Small intestine (tissue), 16 donors: ENCODE measurements at places on chromosomes 5 and 9.
A peak's percentile ranks its signal among the peaks of the same experiment; 100 is the strongest.

- no peaks in the 10 kb centered on the region for H3K36me3 ChIP-seq
- H3K4me1 ChIP-seq, result no peaks in the 10 kb centered on the region
- H3K4me3 ChIP-seq, result no peak overlapping the region
- no peak for DNase-seq
Measured at GRCh38 chr5:140293091-140293848, 9.6 kb downstream of the PFDN1 start.

DNA sequence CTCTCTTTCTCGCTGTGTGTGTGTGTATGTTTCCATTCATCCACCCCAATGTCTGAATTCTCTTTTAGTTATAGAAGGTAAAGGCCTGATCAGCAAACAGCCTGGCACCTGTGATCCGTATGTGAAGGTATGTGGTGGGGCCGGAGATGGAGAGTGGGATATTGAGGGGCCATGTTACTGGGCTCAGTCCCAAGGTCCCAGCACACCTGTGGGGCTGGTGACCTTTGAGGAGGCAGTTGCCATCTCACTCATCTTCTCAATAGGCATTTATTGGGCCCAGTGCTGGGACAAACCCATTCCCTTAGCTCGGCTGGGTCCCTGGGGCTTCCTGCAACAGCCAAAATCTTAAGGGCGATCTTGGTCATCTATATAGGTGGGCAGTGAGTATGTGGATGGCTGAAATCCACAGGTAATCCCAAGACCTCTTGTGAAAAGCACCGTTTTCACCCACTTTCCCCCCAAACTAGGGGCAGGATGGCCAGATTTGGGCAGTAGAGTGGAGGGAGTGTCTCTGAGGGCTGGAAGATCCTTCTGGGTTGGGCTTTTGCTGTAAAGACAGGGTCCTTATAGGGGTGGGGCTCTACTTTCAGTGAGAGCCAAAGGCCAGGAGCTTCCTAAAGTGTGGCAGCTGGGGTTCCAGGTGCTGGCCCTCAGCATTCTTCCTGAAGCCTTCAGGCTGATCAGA, 19.6 kb downstream of the RGS3 start:
- no peak for DNase-seq
- no peak overlapping the region for H3K27ac ChIP-seq
- H3K27me3 ChIP-seq, result no peaks in the 10 kb centered on the region
- no peaks in the 10 kb centered on the region for H3K36me3 ChIP-seq

- peaks cover 7% of the 10 kb centered on the region for H3K4me1 ChIP-seq
- peaks cover 11% of the 10 kb centered on the region for H3K27me3 ChIP-seq
- H3K4me3 ChIP-seq, result peak overlapping the region; percentile 99
- DNase-seq, result no peak
Measured at GRCh38 chr9:79572032-79572607, 355 bp downstream of the TLE4 start.

DNA sequence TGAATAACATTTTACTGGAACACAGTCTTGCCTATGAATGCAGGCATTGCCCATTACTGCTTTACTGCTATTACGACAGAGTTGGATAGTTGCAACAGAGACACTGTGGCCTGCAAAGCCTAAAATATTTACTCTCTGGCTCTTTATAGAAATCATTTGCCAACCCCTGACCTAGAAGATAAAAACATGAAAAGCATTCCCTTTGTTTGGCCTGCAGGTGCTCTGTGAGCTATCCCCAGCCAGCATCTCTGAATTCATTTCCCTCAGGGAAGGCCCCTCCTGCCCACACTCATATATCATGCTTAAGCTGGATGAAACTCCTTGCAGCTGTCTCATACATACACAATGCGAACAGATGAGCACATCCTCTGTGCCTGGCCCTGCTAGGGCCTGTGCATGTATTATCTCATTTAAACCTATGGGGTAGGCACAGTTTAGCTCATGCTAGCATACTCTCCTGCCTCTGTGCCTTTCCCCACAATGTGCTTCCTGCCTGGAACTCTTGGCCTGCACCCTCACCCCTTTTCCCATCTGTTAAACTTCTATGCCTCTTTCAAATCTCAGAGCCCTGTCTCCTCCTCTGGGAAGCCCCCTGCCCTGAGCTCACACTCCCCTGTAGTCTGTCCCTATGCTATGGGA, 193.1 kb downstream of the PAX5 start:
- no peak overlapping the region for H3K4me3 ChIP-seq
- H3K27ac ChIP-seq, result no peak overlapping the region
- H3K36me3 ChIP-seq, result no peaks in the 10 kb centered on the region
- no peaks in the 10 kb centered on the region for H3K4me1 ChIP-seq
- DNase-seq, result no peak

DNA sequence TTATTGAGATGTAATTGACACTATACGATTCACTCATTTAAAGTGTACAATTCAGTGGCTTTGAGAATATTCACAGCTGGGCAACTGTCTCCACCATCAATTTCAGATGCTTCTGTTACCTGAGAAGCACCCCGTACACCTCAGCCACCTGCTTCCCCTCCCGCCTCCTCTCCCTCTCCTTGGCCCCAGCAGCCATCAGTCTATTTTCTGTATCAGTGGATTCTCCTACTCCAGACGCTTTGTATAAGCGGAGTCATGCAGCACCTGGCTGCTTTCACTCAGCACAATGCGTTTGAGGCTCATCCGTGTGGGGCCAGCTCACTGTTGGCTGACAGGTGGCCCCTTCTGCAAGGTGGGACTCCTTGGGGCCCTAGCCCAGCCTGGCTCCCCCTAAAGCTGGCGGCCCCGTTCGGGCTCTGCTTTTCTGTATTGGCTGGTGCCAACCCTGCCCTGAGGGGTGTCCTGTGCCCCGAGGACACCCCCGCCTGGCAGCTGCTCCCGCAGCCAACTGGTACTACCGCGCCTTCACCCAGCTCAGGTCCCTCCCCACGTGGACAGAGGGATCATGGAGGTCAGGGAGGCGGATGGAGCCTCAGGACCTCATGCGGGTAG, 124.4 kb upstream of the COL5A1 start:
- H3K36me3 ChIP-seq, result no peaks in the 10 kb centered on the region
- DNase-seq, result no peak
- H3K27ac ChIP-seq, result no peak overlapping the region
- H3K4me1 ChIP-seq, result no peaks in the 10 kb centered on the region

DNA sequence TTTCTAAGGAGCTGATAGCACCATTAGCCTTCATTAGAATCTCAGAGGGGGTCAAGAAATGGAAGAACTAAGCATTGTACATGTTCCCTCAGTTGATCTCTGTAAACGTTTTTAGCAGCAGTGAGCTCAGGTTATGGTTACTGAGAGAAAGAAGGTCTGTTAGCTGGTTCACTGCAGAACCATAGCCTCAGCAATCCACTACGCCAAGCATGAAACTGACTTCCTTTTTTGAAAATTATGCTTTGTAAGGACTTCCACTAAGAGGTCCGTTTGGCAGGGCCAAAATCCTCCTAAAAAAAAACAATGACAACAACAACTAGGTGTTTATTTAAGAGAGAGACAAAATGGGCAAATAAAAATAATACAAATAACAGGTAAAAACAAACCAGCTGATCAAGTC, 273.3 kb downstream of the AOPEP start:
- no peaks in the 10 kb centered on the region for H3K4me1 ChIP-seq
- H3K27me3 ChIP-seq, result no peaks in the 10 kb centered on the region
- no peak overlapping the region for H3K27ac ChIP-seq
- H3K36me3 ChIP-seq, result no peaks in the 10 kb centered on the region
- no peak overlapping the region for H3K4me3 ChIP-seq

- no peaks in the 10 kb centered on the region for H3K36me3 ChIP-seq
- H3K4me1 ChIP-seq, result no peaks in the 10 kb centered on the region
- no peaks in the 10 kb centered on the region for H3K27me3 ChIP-seq
- DNase-seq, result no peak
- no peak overlapping the region for H3K4me3 ChIP-seq
Measured at GRCh38 chr5:153780876-153781705, 257.6 kb downstream of the FAM114A2 start.

- no peak overlapping the region for H3K27ac ChIP-seq
- H3K36me3 ChIP-seq, result no peaks in the 10 kb centered on the region
- no peak for DNase-seq
- no peaks in the 10 kb centered on the region for H3K27me3 ChIP-seq
- H3K4me3 ChIP-seq, result no peak overlapping the region
Measured at GRCh38 chr5:94309141-94309540, 309.3 kb downstream of the KIAA0825 start.

DNA sequence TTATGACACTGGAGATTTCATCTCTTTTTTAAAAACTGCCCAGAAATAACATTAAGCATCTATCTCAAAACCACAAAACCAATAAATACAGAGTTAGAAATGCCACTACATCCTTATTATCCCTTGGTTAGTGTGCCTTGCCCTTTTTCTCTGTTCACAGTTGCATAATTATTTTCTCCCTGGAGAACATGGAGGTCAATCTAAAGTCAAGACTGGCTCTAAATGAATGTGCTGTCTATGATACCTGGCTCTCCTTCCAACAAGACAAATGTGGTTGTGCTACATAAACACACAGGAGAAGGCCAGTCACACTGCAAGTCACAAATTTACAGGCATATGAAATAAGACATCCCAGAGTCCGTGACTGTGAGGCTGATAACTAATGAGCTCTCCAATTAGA, 2.8 kb downstream of the FBN2 start:
- peaks cover 5% of the 10 kb centered on the region for H3K27me3 ChIP-seq
- no peak for DNase-seq
- H3K36me3 ChIP-seq, result no peaks in the 10 kb centered on the region
- no peak overlapping the region for H3K27ac ChIP-seq
- no peak overlapping the region for H3K4me3 ChIP-seq
- no peaks in the 10 kb centered on the region for H3K4me1 ChIP-seq

DNA sequence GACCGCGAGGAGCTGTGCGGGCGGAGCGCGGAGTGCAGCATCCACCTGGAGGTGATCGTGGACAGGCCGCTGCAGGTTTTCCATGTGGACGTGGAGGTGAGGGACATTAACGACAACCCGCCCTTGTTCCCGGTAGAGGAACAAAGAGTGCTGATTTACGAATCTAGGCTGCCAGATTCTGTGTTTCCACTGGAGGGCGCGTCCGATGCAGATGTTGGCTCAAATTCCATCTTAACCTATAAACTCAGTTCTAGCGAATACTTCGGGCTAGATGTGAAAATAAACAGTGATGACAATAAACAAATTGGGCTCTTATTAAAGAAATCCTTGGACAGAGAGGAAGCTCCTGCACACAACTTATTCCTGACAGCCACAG, 590 bp downstream of the PCDHA6 start:
- no peaks in the 10 kb centered on the region for H3K4me1 ChIP-seq
- H3K4me3 ChIP-seq, result no peak overlapping the region

DNA sequence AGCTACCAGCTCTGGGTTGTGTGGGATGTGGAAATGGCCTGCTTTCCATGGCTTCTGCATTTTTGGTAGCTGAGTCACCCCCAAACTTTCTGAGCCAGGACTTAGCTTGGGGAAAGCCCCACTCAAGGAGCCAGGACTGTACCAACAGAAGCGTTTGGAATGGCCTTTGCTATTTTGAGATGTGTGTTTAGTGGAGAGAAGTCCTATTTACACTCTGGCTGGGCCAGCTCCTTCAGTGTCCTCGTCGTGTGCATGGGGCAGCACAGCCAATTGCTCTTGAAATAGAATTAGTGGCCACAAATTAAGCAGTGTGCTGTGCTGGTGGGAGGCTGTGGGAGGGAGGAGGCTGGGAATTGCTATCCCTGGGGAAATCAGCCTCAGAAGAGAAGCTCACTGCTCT, 51.6 kb downstream of the ENTREP1 start:
- H3K27me3 ChIP-seq, result no peaks in the 10 kb centered on the region
- no peaks in the 10 kb centered on the region for H3K36me3 ChIP-seq
- no peak for DNase-seq
- no peak overlapping the region for H3K4me3 ChIP-seq

- peaks cover 10% of the 10 kb centered on the region for H3K4me1 ChIP-seq
- peak overlapping the region; percentile 38 for H3K4me3 ChIP-seq
- no peaks in the 10 kb centered on the region for H3K36me3 ChIP-seq
- peak; percentile 70 for DNase-seq
- peak overlapping the region; percentile 78 for H3K27ac ChIP-seq
- no peaks in the 10 kb centered on the region for H3K27me3 ChIP-seq
Measured at GRCh38 chr9:37471942-37472684, 6.9 kb upstream of the ZBTB5 start.

DNA sequence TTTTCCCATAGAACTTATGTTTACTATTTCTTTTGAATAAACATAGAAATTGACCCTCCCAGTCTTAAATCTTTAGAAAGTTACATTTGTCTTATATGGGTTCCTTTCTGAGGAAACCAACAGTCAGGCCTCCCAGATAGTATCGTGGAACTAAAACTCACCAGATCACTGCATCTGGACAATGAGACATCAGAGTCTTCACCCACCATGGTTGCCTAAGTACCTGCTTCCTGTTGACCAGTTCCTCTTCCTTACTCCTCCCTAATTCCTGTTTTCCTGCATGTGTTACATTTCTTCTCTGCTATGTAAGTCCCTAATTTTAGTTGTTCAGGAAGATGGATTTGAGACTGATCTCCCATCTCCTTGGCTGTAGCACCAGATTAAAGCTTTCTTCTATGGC, 462.2 kb downstream of the DIRAS2 start:
- no peaks in the 10 kb centered on the region for H3K36me3 ChIP-seq
- no peaks in the 10 kb centered on the region for H3K4me1 ChIP-seq

- no peak for DNase-seq
- H3K36me3 ChIP-seq, result no peaks in the 10 kb centered on the region
- H3K4me3 ChIP-seq, result no peak overlapping the region
- no peaks in the 10 kb centered on the region for H3K27me3 ChIP-seq
Measured at GRCh38 chr5:125786021-125786420, 637.2 kb upstream of the GRAMD2B start.

GRCh38 chr5:109838157-109838556, 148.4 kb downstream of the MAN2A1 start:
- H3K4me1 ChIP-seq, result no peaks in the 10 kb centered on the region
- H3K36me3 ChIP-seq, result peaks cover 22% of the 10 kb centered on the region
- DNase-seq, result no peak

DNA sequence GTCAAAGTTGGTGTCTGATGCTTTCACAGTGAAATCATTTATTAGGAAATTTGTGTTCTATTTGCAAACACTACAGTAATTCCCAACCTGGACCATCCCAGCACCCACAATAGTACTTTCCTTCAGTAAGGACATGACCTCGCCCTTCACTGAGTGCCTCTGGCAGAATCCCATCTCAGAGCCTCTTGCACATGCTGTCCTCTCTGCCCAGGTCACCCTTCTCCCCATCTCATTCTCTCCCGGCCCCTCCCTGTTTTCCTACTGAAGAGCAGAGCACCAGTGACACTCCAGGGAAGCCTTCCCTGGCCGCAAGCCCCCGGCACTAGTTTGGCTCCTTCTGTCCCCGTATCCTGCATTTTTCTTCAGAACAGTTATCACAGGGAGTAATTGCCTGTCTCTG, 220.4 kb downstream of the MAPKAP1 start:
- no peaks in the 10 kb centered on the region for H3K27me3 ChIP-seq
- H3K4me3 ChIP-seq, result no peak overlapping the region
- no peaks in the 10 kb centered on the region for H3K36me3 ChIP-seq
- DNase-seq, result no peak
- H3K4me1 ChIP-seq, result no peaks in the 10 kb centered on the region
